Lung (tissue), 17 donors: ENCODE measurements at places on chromosomes 13 and 19.

GRCh38 chr19:6997679-6998445, 23.4 kb downstream of the MBD3L2B start:
- no peak for DNase-seq

- peak; percentile 4 for DNase-seq
Measured at GRCh38 chr13:49499889-49500660, 4.3 kb downstream of the PHF11 start.

GRCh38 chr19:4576016-4576933, 16.8 kb upstream of the SEMA6B start:
- no peak for DNase-seq

DNA sequence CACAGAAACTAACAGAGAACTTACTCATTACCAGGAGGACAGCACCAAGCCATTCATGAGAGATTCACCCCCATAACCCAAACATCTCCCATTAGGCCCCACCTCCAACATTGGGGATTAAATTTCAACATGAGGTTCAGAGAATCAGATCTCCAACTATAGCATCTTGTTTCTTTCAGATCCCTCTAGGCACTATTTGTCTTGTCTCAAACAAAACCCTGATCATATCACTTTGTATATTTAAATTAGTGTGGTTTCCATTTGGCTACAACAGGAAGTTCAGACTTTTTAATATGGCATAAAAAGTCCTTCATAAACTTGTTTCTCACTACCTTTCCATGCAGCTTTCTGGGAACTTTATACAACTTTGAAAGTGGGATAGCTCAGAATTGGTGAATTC, 699.0 kb upstream of the MIR17HG start:
- no peak for DNase-seq

DNA sequence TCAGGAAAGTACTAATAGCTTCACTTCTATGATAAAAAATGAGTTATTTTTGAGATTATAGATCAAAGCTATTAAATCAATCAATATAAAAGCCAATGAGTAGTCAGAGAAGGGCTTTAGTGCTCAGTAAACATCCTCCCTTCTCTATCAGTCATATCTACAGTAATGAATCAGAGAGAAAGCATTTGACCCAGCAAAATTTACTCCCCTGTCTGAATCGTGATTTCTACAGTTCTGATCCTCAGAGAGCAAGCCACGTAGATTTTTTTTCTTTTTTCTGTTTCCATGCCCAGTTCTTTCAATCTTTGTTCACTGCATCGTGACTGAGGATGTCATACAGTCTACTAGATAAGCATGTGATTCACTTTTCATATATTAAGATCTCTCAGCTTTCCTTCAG, 16.2 kb upstream of the MBNL2 start:
- DNase-seq = no peak

GRCh38 chr13:40943073-40943472, 76.0 kb downstream of the ELF1 start:
- DNase-seq = no peak
